ENCODE measurements at places on chromosomes 1 and 21.

GRCh38 chr21:38312822-38313221 lies 56.0 kb downstream of the KCNJ15 start:
- no peak for ATAC-seq

DNA sequence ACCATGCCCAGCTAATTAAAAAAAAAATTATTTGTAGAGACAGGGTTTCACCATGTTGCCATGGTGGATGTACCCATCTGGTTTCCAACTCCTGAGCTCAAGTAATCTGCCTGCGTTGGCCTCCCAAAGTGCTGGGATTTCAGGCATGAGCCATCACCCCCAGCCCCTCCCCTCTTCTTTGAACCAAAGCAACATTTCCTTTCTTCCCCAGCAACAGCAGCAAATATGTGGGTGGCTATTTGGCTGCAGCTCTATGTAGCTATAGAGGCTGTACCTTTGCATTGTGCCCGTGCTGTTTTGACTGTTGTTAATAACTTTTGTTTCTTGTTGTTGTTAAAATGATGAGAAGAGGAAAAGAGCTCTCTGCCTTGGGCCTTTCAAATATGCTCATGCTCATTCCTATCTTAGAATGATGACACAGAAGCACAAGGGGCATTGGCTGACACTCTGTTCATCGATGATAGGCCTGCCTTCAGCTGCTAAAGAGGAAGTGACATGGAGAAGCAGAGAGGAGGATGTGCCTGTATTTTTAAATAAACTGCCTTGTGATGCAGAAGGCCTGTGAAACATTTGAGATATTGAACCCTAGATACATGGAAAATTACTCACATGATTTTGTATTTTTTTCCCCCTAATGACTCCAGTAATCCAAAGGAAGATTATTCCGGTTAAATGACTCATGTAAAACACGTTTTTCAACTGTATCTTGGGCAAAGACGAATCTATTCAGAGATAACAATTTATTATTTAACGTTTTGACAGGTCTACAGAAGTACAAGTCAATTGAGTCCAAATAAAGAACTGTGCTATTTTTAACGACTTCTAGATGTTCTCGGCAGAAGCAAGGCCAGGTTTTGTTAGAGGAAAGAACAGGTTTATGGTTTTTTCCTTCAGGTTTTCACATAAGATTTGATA lies 20.5 kb upstream of the XPR1 start:
- ATAC-seq: no peak

GRCh38 chr21:42478504-42478903 lies 17.5 kb downstream of the RSPH1 start:
- ATAC-seq: no peak

GRCh38 chr1:246078126-246078887 lies 428.8 kb downstream of the SMYD3 start:
- ATAC-seq: no peak

DNA sequence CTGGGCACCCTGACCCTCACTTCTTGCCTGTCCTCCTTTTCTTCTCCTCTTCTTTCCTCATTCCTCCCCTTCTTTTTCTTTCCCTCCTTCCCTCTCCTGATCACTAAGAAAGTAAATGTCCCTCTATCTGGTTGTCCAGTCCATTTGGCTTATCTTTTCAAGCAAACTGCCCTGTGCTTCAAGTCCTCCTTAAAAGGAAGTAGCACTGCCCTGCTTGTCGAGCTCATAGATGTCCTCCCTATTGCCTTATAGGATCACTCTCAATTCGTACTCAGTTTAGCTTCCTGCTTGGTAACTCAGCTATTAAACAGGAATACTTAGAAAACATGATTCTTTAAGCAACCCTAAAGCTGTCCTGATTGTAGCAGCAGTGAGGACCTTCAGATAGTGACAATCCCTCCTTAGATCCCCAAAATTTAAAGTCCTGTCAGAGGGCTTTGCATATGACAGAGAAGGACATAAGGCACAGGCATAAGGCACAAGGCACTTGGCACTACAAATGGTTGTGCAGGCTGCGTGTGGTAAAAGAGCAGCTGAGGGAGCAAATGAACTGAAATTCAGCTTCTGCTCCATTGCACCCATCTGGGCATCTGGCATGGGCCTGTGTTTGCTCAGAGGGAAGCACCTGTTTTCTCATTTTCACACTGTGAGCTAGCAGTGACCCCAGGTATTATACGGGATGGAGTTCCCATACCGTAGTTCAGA lies 26.1 kb upstream of the SLAMF6 start:
- no peak for ATAC-seq

DNA sequence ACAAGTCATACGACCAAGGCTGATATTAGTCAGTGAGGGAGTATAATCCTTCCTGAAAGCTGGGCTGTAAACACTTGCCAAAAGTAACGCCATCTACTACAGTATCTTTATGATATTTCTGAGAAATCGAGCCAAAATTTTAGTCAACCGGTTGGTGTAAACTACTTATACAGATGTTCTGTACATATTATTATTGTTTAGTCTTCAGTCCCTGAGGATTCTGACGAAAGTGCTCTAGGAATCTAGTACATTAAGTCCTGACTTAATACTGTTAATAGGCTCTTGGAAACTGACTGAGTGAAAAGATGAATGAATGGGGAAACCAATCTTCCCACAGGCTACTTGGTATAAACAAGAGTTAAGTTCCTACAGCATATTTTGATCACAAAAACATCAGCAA lies 274.3 kb downstream of the USP25 start:
- ATAC-seq: no peak

GRCh38 chr1:2557482-2558400 lies 1.6 kb downstream of the TNFRSF14 start:
- no peak for ATAC-seq

Data from motor neuron (in vitro differentiated cells).